ENCODE measurements at places on chromosomes 5 and 9.

DNA sequence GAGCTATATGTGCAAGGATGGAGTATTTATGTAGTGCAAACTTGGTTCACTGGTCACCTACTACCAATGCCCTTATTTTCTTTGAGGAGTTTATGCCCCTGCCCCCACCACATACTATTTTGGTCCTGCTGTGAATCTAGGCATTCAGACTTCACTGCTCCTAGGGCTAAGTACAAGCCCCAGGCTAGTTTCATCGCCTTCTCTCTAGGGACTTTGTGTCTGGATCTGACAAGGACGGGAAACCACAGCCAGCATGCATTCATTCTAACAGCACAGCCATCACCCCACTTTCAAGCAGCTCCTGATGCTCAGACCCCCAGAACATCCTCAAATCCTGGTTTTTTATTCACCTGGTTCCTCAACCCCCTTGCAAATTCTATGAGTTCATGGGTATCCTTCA, 56.8 kb downstream of the DRD1 start:
- no peak for DNase-seq

DNA sequence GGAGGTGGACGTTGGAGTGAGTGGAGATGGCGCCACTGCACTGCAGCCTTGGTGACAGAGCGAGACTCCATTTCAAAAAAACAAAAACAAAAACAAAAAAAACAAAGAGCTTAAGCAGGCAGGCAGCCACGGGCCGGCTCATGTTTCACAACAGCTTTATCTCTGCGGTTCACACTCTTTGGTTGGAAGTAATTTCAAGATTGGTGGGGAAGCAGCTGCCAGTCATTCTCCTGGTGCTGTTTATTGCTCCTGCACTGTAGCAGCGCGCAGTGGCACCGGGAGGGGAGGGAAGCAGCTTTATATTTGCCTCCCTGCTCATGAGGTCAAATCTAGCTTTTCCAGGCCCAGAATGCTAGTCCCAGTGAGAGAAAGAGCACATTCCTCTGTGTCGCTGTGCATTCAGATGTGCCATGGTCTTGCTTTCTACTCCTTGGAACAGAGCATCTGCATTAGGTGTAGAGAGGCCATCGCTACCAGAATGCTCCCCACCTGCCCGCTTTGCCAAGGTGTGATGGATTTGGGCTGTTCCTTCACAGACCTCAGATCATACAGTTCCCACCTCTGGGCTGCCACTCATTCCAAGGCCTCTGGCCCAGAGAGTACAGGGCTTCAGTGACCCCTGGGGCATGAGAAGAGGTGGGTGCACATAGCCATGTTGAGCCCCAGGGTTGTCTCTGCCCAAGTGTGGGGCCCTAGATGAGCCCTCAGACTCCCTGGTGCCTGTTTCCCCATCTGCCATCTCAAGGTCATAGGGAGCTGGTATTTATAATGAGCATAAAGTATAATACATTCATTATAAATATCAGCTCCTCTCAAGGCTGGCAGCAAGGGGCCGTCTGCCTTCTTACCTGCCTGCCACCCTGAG, 270.4 kb downstream of the MED10 start:
- no peak for DNase-seq

- DNase-seq, result no peak
Measured at GRCh38 chr5:94815313-94816039, 197.0 kb downstream of the SLF1 start.

DNA sequence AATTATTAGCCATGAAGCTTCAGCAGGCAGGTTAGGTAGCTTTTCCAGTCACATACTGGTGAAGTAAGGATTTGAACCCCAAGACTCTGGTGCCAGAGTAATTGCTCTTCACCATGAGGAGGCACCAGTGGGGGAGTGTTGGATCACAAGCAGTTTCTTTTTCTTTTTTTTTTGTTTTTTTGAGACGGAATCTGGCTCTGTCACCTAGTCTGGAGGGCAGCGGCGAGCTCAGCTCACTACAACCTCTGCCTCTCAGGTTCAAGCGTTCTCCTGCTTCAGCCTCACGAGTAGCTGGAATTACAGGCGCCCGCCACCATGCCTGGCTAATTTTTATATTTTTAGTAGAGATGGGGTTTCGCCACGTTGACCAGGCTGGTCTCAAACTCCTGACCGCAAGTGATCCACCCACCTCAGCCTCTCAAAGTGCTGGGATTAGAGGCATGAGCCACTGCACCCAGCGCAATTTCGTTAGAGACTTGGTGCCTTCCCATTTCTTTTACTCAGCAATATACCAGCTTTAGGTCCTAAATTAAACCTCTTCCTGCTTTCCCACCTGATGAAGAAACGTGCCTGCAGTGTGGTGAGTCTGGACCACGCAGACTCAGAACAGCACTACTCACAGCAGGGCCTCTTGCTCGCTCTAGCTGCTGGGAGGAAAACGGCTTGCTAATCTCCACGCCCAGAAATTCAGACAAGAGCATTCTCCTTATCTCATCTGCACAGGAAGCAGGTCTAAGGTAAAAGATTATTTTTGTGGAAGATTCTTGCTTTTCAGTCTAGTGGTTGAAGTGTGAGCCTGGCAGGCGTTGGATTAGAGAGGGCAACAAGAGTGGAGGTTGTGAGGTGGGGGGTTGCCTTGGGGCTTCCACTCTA, at the start of gene S100Z:
S100Z (plus strand) TSS at position 596 of the 873 bp plus-strand sequence. CDS start 25,346 bp downstream, outside the sequence.
- no peak for DNase-seq

DNA sequence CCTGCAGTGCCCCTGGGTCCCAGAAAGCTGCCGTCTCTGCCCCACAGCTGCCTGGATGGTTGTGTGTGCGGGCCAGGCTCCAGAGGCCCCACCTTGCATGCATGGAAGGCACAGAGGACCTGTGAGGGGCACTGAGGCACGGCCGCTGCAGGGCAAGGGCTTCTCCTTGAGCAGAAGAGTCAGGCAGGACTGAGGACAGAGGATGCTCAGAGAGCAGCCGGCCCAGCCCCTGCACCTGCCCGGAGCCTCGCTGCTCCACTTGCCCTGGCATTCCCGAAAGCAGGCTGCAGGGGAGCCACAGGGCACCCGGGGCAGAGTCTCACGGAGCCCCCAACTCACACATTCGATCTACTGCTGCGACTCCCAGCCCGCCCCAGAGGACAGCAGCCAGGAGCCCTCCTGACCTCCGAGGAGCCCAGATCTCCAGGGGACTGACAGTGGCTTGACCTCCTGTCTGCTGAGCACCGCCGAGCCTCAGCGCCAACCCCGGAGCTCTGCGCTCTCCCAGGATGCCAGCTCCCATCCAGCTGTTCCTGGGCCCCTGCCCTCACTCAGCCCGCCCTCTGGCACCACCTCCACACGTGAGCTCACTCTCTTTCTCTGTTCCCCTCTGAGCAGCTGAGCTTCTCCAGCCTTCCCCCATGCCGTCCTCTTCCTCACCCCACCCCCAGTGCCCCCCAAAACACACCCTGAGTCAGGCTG, 95.0 kb downstream of the KCNT1 start:
- no peak for DNase-seq

GRCh38 chr5:38889424-38889823, 43.6 kb downstream of the OSMR start:
- DNase-seq, result no peak

DNA sequence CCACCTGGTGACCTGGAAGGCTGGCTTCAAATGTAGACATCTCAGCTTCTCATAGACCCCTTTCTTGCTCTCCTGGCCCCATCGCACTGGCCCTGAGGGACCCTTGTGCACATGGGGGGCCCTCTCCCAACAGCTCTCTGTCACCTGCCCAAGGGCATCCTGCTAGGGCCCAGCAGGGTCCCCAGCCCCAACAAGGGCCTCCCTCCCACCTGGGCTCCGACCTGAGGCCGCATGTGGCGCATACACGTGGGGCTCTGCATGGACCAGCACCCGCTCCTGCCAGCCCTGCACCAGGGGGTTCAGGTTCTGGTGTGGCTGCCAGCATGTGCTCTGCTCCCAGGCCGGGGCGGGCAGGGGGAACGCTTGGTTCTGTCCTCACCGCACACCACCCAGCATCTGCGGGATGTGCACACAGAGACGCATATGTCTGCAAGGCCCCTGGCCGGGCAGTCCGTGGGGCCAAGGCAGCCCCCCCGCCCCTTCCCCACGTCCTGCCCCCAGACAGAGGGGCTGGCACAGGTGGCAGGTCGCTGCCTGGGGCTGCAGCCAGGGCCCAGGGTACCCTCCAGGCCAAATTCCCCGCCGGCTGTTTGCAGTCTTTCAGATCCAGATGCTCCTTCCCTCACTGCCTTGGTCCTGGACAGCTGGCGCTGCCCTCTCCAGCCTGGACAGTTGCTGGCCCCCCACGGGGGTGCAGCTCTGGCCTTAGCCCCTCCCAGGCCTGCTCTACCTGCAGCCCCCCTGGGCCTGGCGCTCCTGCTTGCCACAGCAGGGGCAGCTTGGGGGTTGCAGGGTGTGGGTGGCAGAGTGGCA, 17.9 kb upstream of the NRARP start:
- DNase-seq, result no peak

GRCh38 chr5:74093561-74093960, 467.6 kb downstream of the ARHGEF28 start:
- DNase-seq, result no peak

- no peak for DNase-seq
Measured at GRCh38 chr5:129094924-129095899, 663 bp downstream of the ISOC1 start.

DNA sequence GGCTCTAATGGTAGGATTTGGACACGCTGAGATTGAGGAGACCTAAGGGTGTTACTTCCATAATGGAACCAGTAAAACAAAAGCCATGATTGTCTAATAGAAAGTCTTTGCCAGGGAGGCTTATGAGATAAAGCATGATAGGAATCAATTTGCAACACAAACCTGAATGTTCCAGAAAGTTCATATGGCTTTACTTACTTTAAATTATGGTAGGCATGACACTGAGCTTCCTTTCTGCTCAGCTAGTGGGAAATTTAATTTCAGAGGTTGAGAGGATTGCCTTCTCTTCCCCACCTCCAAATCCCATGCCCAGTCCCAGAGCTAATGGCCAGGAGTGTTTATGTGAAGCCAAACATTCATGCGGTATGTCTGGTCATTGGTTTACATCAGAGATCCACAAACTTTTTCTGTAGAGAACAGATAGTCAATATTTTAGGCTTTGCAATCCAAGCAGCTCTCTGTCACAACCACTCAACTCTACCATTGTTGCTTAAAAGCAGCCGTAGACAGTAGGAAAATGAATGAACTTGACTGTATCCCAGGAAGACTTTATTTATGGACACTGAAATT, 114.5 kb downstream of the UGCG start:
- DNase-seq, result no peak

DNA sequence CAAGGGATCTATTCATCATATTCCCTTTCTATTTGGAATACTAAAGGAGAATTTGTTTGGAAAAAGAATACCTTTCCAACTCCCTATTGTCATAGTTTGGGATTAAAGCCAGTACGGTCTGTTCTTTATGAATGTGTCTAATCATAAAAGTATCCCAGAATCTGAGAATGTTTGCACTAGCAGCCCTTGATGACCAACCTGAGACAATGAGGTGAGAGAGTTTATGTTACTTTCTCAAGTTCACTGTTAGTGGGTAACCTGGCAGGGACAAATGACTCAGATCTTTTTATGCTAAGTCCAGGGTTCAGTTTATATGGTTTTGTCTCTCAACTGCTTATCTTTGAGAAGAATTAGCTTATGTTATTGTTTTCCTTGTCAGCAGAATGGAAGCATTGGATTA, 25.3 kb upstream of the TLR4 start:
- no peak for DNase-seq

GRCh38 chr5:6448622-6449464, at the start of gene UBE2QL1:
Gene UBE2QL1, plus strand, starts transcription at chr5:6448859. Its CDS starts 35 bp downstream, at chr5:6448894.
- DNase-seq, result no peak

- DNase-seq, result no peak
Measured at GRCh38 chr9:131365546-131365945, 28.3 kb upstream of the PRRC2B start.

GRCh38 chr9:131206495-131206894, 69.8 kb downstream of the FAM78A start:
- no peak for DNase-seq

- no peak for DNase-seq
Measured at GRCh38 chr5:66969963-66970362, 226.6 kb downstream of the CD180 start.

- DNase-seq, result no peak
Measured at GRCh38 chr5:132686193-132686592, 12.4 kb downstream of the IL4 start.

DNA sequence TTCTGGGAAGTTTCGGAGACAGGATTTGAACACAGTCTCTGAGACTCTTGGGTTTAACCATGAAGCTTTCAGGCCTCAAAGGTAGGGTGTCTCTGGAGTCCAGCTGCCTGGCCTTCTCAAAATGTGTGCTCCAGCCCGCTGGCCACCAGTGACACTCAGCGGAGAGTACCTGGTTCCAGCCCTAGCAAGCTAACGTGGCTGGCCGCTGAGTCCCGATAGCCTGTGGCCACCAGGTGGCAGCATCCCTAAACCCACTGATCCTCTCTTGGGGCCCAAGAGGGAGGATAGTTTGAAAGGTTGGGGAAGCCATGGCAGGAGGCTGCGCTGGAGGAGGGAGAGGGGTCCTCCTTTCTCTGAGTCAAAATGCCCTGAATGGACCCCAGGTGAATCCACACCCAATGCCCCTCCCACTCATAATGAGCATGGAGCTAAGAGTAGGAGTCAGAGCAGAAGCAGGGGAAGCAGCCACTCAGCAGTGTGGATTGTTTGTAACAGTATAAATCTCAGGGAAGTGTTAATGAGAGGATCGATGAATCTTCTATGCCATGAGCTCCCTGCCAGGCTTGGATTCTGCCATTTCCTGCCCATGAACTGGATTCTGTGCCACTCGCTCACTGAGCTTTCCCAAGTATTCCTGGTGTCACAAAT, 5.4 kb upstream of the TIFAB start:
- DNase-seq, result peak; percentile 20

DNA sequence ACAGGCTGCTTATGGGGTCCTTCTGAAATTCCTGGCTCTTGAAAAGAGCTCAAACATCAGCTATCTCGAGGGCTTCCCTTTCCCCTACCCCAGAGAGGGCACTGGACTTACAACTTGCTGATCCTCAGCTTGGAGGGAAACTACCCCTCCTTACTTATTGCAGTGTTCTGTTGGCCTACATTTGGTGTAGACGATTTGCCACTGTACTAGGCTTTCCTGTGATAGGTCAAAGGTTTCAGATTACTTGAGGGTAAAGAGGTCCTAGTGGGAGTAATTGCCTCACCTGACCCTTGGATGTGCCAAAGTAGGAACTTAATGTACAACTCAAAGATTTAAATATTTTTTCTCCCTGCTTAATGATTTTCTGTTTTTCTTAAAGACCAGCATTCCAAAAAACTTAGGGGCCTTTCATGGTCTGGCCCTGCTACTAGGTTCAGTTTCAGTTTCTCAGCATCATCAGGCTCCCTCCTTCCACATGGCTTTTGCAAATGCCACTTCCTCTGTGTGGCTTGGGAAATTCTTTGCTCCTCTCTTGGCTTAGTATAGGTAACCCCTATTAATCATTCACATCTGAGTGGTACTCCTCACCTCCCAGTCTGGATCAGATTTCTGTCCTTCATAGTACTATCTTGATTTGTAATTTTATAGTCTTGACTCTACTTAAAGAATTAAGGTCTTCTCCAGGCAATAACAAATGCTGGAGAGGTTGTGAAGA, 32.4 kb downstream of the CYSTM1 start:
- no peak for DNase-seq
